Fibroblast of skin of left biceps (primary cell): ENCODE measurements at places on chromosomes 16 and 17.
A peak's percentile ranks its signal among the peaks of the same experiment; 100 is the strongest.

DNA sequence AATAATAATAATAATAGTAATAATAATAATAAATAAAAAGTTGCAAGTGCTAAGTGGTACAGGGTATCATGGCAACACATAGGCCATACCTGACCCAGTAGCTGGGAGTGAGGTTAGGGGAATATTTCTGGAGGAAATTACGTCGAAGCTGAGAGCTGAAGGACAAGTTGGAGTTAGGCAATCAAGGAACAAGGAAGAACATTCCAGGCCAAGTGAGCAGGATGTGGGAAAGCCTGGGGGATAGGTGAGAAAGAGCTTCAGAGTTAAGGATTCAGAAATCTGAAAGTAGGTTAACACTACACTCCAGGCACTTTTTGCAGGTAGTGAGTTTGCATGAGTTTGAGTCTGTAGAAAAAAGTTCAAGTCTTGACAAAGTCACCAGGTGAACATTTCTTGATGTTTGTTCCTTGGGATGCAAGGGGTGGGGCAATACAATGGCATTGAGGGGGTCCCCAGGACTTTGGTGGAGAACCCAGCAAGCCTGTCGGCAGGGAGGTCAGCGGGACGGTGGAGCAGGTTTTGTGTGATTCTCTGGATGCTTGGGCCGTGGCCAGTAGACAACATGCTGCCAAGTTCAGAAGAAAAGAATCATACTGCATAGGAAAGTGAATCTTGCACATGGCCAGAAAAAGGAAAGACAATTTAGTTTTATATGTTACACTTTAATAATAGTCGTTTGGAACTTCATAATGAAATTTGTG, 27.7 kb upstream of the MPHOSPH6 start:
- DNase-seq: no peak

DNA sequence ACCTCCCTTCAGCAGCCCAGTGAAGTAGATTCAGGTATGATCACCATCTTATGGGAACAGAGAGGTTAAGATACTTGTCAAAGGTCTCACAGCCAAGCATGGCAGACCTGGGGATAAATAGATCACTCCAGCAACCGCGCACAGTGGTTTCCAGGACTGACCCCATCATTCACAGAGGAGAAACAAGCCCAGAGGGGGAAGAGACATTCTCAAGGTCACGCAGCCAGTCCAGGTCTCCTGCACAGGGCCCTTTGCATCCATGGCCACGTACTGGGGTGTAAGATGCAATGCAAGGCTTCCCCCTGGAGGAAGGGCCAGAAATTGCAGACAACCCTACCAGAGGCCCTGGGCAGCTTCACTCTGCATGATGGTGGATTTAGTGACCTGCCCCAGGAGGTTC, 19.9 kb downstream of the TLE7 start:
- no peak for DNase-seq

GRCh38 chr17:39634384-39634871, 2.5 kb upstream of the STARD3 start:
- DNase-seq: peak; percentile 6

DNA sequence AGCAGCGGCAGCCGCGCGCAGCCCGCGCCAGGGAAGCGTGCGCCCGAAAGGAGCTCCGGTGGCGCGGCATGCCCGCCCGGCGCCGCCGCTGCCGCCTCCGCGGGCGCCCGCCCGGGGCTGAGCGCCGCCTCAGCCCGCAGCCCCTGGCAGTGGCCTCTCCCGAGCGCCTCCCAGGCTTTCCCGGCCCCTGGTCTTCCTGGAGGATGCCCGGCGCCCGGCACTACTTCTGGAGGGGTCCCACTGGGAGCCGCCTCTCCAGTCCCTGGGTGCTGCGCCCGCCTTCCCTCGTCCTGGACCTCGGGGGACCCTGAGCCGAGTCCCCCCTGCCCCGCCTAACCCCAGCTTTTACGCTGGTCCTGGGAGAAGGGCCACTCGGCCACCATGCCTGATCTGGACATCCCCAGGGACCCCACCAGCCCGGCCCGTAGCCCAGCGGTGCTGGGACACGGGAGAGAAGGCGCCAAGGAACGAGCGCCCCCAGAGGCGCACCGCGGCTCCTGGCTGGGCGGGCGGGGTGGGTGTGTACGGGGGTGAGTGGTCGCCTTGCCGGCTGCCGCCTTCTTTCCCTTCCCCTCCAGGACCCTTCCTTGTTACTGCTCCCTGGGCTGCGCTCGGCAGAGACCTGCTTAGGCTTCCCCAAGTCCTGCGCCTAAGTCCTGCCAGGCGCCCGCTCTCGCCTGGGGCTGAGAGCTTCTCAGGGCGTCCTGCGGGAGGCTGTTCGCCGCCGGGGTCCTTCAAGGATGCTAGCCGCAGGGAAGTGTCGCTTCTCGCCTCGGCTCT, 704 bp downstream of the ASIC2 start:
- no peak for DNase-seq

DNA sequence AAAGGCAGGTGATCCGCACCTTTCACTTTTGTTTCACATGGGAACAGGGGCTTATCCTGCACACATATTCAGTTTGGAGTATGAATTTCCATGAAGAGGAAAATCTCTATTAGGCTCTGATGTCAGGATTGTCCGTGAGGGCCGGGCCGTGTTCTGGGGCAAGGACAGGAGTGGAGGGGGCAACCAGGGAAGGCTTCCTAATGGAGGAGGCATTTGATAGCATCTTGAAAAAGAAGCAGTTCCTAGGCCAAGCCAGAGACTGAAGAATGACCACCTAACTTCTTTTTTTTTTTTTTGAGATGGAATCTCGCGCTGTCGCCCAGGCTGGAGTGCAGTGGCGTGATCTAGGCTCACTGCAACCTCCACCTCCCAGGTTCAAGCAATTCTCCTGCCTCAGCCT, 174.2 kb downstream of the SEC14L1 start:
- DNase-seq: no peak
